Cerebellar nuclear complex (tissue), 1 donor: ENCODE measurements at places on chromosomes 4 and X.

DNA sequence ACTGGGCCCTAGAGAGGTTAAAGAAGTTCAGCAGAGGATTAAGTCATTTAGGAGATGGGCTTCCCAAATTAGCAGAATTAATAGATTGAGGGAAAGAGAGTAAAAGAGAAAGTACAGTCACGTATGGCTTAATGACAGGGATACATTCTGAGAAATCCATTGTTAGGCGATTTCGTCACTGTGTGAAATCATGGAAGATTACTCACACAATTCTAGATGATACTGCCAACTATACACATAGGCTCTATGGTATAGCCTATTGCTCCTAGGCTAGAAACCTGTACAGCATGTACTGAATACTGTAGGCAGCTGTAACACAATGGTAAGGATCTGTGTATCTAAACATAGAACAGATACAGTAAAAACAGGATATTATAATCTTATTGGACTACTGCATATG lies 180.6 kb downstream of the RNF150 start:
- DNase-seq, result no peak

DNA sequence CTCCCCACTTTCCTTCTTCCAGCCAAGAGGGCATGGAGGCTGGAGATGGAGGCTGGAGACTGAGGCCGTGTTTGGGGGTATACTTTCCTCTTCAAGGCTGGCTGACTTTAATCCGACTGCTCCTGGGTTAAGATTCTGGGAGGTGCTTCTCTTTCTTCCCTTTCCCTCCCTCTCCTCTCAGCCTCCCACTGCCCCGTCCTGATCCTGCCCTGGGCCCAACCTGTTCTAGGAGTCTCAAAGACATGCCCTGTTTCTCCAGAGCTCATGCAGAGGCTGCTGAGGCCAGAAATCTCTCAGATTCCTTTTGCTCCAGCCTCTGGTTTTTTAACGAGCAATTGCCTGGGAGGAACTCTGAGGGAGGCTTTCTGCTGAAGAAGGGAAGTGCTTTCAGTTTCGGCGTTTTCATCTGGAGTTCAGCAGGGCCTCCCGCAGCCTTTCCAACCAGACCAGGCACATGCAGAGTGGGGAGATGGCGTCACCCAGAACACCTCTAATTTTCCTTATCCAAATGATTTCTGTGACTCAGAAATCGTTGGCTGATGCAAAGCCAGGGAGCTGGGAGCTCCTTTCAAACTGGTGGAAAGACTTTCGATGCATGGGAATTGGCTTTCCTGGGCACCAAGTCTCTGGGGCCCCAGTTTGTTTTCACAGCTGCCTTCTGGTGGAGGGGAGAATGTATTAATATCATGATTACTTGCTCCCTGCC lies 34.5 kb upstream of the FAM9C start:
- no peak for DNase-seq

DNA sequence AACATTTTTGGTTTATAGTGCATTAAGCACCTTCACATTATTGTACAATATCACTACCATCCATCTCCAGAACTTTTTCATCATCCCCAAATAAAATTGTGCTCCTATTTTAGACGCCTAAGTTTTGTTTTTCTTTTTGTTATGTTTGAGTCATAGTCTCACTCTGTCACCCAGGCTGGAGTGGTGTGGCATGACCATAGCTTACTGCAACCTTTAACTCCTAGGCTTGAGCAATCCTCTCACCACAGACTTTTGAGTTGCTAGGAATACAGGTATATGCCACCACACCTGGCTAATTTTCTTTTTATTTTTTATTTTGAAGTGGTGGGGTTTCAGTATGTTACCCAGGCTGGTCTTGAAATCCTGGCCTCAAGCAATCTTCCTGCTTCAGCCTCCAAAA lies 33.9 kb downstream of the PRSS12 start:
- DNase-seq, result no peak

DNA sequence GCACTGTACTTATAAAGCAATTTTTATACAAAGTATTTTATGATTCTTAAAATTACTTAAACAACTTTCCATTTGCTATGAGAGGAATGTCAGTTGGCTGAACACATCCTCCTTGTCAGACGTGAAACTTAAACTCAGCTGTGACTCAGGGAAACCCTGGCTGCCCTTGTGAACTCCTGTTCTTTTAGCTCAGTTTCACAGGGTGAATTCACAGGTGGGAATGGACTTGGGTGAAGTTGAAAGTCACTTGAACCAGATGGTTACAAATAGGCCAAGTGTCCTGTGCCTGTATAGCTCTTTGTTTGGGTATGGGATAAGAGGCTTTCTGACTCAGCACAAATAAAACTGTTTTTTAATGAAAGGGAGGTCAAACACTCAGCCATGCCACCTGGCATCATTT lies 67.4 kb upstream of the FAM47B start:
- DNase-seq, result no peak
